ENCODE measurements at places on chromosomes 12 and 14. TPM values are rescaled to one million over a fixed set of nuclear protein-coding genes. Genes with fewer than 3 reads are reported as not detected.
A peak's percentile ranks its signal among the peaks of the same experiment; 100 is the strongest.

Gene PLD4
- not detected for total RNA-seq

Gene WNT5B
- not detected for total RNA-seq

DNA sequence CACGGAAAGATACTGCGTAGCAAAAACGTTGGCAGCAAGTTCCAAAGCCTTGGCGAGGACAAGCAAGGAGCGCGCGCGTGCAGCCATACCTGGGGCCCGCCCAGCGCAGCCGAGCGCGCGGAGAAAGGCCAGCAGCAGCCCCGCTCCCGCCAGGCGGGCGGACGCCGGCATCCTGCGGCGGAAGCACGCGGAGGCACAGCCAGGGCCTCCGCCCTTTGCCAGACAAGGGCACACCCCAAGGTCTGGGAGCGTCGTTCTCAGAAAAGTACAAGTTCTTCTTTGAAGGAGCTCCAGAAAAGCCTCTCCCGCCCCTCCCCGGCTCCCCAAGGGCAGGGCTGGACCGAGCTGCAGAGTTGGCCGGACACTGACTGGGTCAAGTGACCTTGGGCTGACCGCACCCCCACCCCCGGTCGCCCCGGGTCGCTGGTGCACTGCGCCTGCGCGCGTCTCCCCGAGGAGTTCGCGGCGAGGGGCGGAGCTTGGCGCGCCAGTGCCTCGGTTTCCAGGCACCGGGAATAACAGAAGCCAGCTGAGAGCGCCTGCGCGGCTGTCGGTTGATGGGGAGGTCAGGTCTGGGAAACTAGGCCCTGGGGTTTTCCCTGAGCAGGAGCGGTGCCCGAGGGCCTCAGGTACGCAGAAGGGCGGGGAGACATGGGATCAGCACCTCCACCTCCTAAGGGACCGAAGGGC, at the start of gene ZC2HC1C:
Gene ZC2HC1C, plus strand, starts transcription at position 521 of the 690 bp plus-strand sequence. CDS start 933 bp downstream, outside the sequence.
- peak within 1 kb of the TSS; percentile 62 for H3K27ac ChIP-seq
- H3K27me3 ChIP-seq: peaks cover 6% of the 10 kb centered on the region
- DNase-seq: peak; percentile 69
- peaks cover 10% of the 10 kb centered on the region for H3K4me1 ChIP-seq
- H3K4me3 ChIP-seq: no peak within 1 kb of the TSS

Gene ADAMTS20
- not detected for total RNA-seq

DNA sequence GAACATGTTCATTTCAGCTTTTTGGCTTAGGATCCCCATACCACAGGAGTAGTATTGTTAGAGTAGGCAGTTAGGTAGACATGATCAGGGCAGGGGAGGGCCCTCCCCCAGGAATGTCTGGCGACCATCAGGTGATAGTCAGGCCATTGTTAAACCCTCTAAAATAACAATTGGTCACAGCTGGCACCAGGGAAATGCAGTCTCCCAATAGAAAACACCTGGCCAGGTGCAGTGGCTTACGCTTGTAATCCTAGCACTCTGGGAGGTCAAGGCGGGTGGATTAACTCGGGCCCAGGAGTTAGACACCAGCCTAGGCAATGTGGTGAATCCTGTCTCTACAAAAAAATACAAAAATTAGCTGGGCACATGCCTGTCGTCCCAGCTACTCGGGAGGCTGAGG, 187.1 kb downstream of the MON2 start:
- peaks cover 59% of the 10 kb centered on the region for H3K27me3 ChIP-seq
- H3K4me1 ChIP-seq: peaks cover 20% of the 10 kb centered on the region
- H3K4me3 ChIP-seq: no peak overlapping the region
- H3K36me3 ChIP-seq: no peaks in the 10 kb centered on the region
- no peak overlapping the region for H3K27ac ChIP-seq
